ENCODE measurements at places on chromosomes 2 and 18. TPM values are rescaled to one million over a fixed set of nuclear protein-coding genes. Genes with fewer than 3 reads are reported as not detected.

GRCh38 chr2:175999283-175999819 is 2.7 kb downstream of the LNPK start:
- no peak for DNase-seq

DNA sequence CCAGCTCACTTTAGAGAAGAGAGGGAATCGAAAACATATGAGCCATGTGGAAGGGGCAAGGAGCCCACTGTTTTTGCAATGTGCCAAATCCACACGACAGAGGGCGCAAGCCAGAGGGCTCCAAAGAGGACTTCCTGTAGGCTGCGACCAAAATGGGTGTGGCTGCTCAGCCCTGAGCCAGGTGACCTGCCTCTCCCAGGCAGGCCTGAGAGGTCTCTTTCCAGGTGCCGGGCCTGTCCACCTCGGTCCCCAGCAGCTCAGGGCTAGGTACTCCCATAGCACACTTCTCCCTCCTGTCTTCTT is 153.8 kb downstream of the TTC32 start:
- no peak for DNase-seq

DNA sequence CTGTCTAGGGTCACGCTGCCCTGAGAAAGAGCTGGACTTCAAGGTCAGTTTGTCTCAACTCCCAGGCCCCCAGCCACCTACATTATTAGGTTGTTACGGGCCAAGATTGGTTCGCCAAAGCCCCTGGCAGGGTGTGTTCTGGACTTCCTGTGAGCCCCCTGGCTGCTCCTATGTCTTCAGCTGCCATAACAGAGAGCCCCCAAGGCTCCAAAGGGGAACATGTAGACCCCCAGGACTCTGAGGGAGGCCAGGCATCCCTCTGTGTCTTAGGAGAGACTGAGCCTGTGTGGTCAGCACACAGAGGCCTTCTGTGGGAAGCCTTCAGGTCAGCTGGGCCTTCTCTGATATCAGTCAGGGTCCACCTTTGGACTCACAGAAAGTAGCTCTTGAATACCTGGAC is 58.3 kb downstream of the INHBB start:
- DNase-seq, result no peak

RAPGEF4 gene
- 0.28 TPM for total RNA-seq

ZBTB7C gene
- total RNA-seq, result not detected

PLEK gene
- total RNA-seq, result 0.60 TPM

UGT1A1 gene
- total RNA-seq, result not detected

Measured in activated CD4-positive, alpha-beta T cell treated with anti-CD3 and anti-CD28 coated beads for 36 hours (primary cell).